Fibroblast of villous mesenchyme (primary cell): ENCODE measurements at places on chromosomes 2 and 18. TPM values are rescaled to one million over a fixed set of nuclear protein-coding genes. Genes with fewer than 3 reads are reported as not detected.

The KCNF1 gene
- not detected in 2 replicates for total RNA-seq

- DNase-seq = no peak
These were observed 66.2 kb downstream of the SKA1 start for GRCh38 chr18:50441016-50441415.

The MC2R gene
- not detected in 2 replicates for total RNA-seq

DNA sequence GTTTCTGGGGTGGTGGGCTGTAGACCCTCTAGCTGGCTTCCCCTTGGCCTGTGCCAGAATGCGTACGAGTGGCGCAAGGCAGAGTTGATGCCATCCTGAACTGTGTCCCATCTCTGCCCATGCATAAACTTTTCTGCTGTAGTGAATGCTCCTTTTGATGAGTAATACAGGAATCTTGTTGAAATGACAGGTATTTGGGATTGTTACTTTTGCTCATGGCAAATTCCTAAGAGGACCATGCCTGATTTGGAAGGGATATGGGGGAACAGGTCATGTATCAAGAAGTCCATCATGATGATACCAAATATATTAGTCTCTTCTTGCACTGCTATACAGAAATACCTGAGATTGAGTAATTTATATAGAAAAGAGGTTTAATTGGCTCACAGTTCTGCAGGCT, 648.0 kb downstream of the SLC4A3 start:
- DNase-seq = no peak

GRCh38 chr2:171318463-171318934, 115.3 kb downstream of the METTL8 start:
- DNase-seq = no peak

DNA sequence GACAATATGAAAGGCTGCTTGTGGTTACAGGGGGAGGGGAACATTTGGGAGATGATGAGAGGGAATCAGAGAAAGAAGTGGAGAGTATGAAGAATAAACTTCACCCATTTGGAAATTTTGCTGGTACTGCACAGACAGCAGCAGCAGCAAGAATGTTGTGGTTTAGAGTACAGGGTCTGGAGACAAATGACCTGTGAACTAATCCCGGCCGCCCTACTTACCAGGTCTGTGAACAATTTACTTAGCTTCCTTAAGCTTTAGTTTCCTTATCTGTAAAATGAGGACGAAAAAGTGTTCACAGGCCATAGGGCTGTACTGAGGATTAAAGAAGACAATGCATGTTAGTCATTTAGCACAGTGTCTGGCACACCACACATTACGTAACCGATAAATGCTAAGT, 685.4 kb upstream of the CELF4 start:
- no peak for DNase-seq

DNA sequence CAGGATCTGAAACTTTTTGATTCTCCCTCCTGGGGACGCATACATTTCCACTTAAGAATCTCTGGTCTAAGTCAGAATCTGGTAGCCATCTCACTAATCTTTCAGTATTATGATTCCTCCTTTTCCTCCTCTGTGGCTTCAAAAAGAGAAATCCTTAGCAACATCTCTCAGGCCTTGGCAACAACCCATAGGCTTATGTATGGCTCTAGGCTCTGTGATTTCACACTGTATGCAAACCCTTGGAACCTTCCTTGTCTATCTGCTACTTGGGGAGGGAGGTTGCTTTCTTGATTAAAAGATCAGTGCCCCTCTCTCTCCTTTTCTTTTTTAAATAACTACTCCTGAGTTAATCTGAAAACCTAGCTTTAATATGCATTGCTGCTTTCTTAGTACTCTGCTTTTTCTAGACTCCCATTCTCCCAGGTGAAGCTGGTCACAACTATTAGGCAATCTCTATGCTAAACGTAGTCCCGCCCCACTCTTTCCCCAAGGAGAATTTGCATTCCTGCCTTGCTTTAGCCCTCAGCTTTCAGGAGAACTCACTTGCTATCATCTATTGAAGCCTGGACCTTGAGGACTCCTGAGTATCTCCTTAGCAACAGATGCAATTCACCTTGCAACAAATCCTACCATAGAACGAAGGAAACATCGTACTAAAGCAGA, 72.2 kb upstream of the L3MBTL4 start:
- DNase-seq = no peak

The TWIST2 gene
- total RNA-seq = 47.4 and 58.7 TPM in 2 replicates

GRCh38 chr18:64330931-64331330, 182.0 kb upstream of the LINC00305 start:
- DNase-seq = no peak

The MLPH gene
- total RNA-seq = 29.3 and 40.6 TPM in 2 replicates

The FAM168B gene
- 83.1 and 91.5 TPM in 2 replicates for total RNA-seq

GRCh38 chr2:97819754-97820153, 106.4 kb downstream of the ZAP70 start:
- no peak for DNase-seq

The GREB1L gene
- 8.7 and 25.0 TPM in 2 replicates for total RNA-seq

DNA sequence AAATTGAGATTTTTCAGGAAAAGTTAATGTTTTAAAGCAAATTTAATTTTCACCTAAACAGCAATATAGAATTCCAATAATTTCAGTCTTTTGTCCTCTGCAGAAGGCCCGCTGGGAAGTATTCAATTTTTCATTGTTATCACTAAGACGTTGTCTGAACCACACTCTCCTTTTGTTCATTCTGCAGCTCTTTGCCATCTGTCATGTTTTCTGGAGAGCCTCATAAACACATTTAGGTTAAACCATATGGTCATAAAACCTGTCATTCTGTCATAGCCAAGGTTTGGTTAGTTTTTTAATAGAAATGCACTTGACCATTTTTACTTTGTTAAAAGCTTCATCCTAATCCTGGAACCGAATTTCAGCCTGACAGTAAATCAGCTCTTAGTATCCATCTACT, 54.0 kb upstream of the PGAP1 start:
- DNase-seq = no peak

DNA sequence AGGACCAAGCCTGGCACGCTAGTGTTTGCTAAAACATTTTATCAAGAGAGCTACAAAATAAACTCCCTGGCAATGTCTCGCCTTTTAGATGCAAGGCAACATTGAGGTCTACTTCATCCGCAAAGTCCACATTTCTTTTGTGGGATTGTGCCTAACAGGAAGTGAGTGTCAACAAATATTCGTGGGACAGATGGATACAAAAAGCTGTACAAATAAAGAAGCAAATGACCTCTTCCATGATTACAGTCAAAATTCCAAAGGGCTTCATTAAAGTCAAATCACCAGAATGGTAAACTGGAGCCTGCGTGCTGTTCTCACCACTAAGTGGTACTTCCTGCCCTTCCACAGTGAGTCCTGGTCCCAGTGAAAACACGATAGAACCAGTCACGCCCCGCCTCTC, 40.4 kb downstream of the L3MBTL4 start:
- DNase-seq = no peak

The TLK1 gene
- total RNA-seq = 13.2 and 17.3 TPM in 2 replicates

DNA sequence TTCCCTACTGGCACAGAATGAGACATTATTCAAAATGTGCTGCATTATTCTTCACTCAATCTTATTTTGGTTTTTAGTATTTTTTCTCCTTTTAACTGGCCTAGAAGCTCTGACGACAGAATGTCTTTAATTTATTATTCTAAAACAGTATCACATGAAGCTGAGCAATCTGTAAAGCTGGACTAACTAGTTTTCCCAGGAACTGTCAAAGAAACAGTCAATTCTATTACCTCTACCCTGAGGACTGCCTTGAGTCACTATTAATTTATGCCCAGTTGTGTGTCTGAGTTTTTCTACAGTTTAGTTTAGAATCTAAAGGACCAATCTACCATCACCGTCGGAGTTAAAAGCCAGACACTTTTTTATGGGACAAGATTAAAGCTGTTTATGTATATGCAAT, 31.6 kb downstream of the MBD2 start:
- DNase-seq = peak; percentile 11

DNA sequence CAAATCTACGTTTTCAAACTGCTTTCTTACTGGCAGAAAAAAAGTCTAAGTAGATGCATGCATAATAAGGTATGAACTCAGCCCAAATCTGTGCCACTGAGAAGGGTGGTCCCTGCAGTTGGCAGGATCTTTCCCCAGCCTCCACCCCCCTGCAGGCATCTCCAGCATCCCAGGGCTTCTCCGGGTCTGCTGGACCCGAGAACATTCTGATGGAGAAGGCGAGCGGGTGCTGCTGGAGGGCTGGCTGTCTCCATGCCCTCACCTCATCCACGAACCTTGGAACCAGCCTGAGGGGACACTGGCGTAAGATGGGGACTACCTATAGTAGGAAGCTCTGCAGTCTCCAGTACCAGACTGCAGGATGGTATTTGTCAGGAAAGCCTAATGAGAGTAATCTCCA, 198.9 kb downstream of the HDAC4 start:
- DNase-seq = no peak

The THSD7B gene
- 0.32 and 1.3 TPM in 2 replicates for total RNA-seq

GRCh38 chr2:158179660-158180059, 78.0 kb downstream of the UPP2 start:
- DNase-seq = peak; percentile 13

- no peak for DNase-seq
These were observed 91.0 kb downstream of the TMEM17 start for GRCh38 chr2:62415019-62415431.

- no peak for DNase-seq
These were observed 56.7 kb downstream of the NETO1 start for GRCh38 chr18:72811047-72811446.

GRCh38 chr2:159026170-159026569, 57.7 kb downstream of the TANC1 start:
- DNase-seq = no peak

GRCh38 chr18:54561706-54562267, 29.3 kb upstream of the DYNAP start:
- DNase-seq = no peak

The ALK gene
- not detected in 2 replicates for total RNA-seq

The TFPI gene
- total RNA-seq = 110 and 126 TPM in 2 replicates

- no peak for DNase-seq
These were observed 230.1 kb downstream of the ALPK2 start for GRCh38 chr18:58398648-58399398.

The FANCL gene
- 16.4 and 26.8 TPM in 2 replicates for total RNA-seq

GRCh38 chr2:163800951-163801381, 65.2 kb upstream of the FIGN start:
- DNase-seq = peak; percentile 86

DNA sequence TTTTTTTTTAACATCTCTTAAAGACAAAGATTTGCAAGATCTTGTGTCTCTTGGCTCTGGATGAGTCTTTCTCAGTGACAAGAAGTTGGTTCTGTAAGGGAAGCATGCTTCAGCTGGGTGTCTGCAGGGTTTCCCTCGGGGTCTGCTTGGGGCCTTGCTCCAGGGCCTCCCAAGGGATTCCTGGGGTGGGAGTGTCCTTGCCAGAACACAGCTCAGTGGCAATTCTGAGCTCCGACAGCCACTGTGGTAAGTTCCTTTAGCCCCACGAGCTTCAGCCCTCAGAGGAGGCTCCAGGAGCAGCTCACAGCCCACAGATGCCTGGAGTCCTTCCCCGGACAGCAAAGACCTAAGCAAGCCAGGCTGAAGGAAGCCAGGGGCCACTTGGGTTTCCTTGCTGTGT, 52.4 kb downstream of the EMX1 start:
- no peak for DNase-seq

DNA sequence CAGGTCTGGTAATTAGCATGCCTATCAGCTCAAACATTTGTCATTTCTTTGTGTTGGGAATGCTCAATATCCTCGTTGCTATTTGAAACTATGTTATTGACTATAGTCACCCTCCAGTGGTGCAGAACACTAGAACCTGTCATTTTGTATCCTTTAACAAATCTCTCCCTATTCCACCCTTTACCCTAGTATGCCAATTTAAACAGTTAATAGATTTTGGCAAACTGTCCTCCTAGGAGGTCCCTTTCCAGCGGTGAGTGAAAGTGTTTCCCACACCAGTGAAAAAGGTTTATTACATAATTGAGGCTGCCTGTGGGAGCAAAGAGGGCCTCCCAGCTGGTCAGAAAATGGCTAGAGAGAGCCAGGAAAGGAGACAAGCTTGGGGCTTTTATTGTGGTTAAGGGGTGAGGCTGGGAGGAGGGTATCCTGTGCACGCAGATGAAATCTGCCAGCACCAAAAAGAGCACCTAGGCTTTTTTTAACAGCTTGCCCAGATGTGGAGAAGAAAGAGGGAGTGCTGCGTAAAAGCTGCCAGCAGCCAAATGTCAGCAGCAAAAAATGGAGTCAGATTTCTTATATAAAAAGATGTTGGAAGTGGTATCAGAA, 1.8 kb upstream of the DRC1 start:
- no peak for DNase-seq

- peak; percentile 57 for DNase-seq
These were observed 2.6 kb downstream of the CLIP4 start for GRCh38 chr2:29117636-29118303.

DNA sequence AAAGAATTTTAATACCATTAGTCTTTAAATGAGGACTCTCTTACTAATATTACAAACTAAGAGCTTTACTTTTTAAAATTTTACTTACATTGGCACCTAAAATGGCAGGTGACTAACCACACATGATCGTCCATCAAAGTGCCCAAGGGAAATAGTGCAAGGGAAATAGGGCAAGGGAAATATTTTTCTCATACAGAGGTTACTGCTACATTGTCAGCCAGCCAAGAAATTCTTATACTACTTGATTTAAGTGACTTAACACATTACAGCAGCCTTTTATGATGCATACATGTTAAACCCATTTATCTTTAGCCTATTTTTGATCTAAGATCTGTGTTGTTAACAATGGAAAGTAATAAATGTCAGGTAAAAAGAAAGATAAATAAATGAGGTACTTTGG, 587.2 kb upstream of the PKDCC start:
- no peak for DNase-seq

DNA sequence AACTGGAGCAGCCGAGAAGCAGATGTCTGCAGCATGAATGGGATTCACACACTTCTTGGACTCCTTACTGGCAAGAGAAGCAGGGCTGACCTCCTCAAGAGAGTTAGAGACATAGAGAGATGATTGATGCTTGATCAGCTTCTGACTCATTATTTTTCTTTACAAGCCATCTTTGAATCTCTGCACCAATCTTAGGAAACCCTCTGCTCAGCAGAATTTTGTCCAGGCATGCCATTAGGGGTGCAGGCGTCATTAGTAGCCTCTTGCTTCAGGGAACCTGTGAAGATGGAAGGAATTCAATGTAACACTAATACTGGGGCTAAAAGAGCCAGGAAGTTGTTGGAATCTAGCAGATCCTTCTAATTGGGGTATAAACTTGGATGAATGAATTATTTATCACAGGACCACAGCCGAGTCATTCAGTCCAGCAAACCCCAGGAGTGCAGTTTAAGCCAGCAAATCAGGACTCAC, 151.8 kb downstream of the MGAT5 start:
- DNase-seq = no peak

The STARD7 gene
- 135 and 209 TPM in 2 replicates for total RNA-seq

GRCh38 chr18:12779043-12779442, 76.2 kb downstream of the PSMG2 start:
- no peak for DNase-seq
